Activated naive CD4-positive, alpha-beta T cell treated with anti-CD3 and anti-CD28 coated beads for 36 hours (primary cell): ENCODE measurements at places on chromosomes 1 and 21. TPM values are rescaled to one million over a fixed set of nuclear protein-coding genes. Genes with fewer than 3 reads are reported as not detected.

DNA sequence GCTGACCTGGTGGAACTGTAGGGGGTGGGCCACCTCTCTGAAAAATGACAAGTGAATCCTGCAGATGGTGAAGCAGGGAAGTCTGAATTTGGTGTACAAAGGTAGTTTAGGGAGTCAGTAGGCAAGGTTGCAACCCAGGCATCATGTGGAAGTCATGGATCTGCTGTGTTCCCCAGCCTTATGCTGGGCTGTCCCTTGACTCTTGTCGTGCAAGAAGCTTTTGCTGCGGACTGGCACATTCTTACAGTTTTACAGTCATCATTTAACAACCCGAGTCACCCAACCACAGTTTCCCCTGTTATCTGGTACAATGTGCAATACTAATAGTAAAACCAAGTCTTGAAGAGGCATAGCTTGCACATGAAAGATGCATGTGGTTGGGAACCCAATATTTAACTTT is 13.2 kb downstream of the RHOU start:
- H3K4me1 ChIP-seq = peaks cover 11% of the 10 kb centered on the region
- H3K36me3 ChIP-seq = peaks cover 4% of the 10 kb centered on the region
- H3K27me3 ChIP-seq = peaks cover 9% of the 10 kb centered on the region
- H3K27ac ChIP-seq = no peak overlapping the region
- no peak overlapping the region for H3K4me3 ChIP-seq

- H3K27me3 ChIP-seq = no peaks in the 10 kb centered on the region
- no peak for DNase-seq
- H3K4me1 ChIP-seq = no peaks in the 10 kb centered on the region
- peaks cover 48% of the 10 kb centered on the region for H3K36me3 ChIP-seq
Observed at GRCh38 chr1:233168384-233168783, 127.1 kb downstream of the PCNX2 start.

DNA sequence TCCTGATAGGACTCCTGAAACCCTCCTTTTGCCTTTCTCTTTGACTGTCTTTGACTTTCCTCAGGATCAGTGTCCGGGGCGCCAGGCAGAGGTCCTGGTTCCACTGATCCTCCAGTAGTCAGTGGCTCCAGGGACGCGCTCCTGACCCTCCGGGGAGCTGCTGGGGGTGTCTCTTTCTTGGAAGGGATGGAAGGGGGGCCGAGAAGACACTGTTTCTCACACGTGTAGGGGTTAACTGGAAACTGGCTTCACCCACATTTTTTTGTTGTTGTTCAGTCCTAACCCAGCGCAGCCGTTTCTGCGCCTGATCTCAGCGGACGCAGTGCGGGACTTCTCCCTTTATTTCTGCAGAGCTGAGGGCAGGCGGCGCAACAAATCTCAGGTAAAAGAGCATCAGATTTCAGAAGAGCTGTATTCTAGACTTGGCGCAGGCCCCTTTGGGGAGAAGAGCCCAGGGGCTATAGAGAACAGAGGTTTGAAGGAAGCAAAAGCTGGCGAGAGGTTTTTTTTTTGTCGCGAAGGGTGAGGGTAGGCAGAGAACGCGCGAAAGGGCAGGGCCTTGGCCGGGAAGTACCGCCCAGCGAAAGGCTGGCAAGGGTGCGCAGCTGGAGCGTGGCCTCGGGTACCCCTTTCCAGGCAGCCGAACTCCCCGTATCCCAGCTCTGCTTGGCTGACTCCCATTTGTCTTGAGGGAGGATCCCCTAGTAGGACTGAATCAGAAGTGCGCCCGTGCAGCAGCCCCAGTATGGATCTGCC is 4.3 kb upstream of the LHX9 start:
- peak overlapping the region; percentile 79 for H3K4me3 ChIP-seq
- peaks cover 96% of the 10 kb centered on the region for H3K27me3 ChIP-seq
- H3K27ac ChIP-seq = no peak overlapping the region
- H3K4me1 ChIP-seq = peaks cover 77% of the 10 kb centered on the region

GRCh38 chr1:152697701-152698600 is at the start of gene LCE2A:
Gene LCE2A (plus strand): TSS chr1:152698345. CDS start chr1:152698902, 557 bp downstream.
- H3K4me3 ChIP-seq = no peak within 1 kb of the TSS
- no peak within 1 kb of the TSS for H3K27ac ChIP-seq
- peaks cover 6% of the 10 kb centered on the region for H3K27me3 ChIP-seq
- no peaks in the 10 kb centered on the region for H3K36me3 ChIP-seq
- DNase-seq = no peak
- H3K4me1 ChIP-seq = no peaks in the 10 kb centered on the region

- H3K27ac ChIP-seq = peak overlapping the region; percentile 93
- peaks cover 4% of the 10 kb centered on the region for H3K27me3 ChIP-seq
- peaks cover 42% of the 10 kb centered on the region for H3K4me1 ChIP-seq
- DNase-seq = peak; percentile 68
- H3K4me3 ChIP-seq = peak overlapping the region; percentile 39
Observed at GRCh38 chr21:35342440-35342839, 293.3 kb upstream of the RUNX1 start.

GRCh38 chr1:11768821-11769220 is 6.8 kb downstream of the C1orf167 start:
- H3K36me3 ChIP-seq = no peaks in the 10 kb centered on the region
- no peak overlapping the region for H3K27ac ChIP-seq
- no peak overlapping the region for H3K4me3 ChIP-seq
- H3K4me1 ChIP-seq = no peaks in the 10 kb centered on the region
- H3K27me3 ChIP-seq = no peaks in the 10 kb centered on the region
- DNase-seq = no peak

DNA sequence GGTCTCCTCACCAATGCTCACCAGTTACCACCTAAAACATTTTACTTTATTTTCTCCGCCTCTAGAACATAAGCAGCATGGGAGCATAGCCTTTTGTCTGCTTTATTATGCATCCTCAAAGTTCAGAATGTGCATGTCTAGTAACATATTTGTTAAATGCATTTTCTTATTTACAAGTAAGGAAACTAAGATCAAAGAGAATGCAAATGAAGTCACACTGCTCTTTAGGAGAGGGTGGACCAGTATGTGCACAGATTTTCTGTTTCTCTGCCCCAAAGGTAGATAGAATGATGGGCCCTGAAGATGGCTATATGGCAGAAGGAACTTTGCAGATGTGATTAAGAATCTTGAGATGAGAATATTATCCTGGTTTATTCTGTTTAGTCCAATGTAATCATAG is 9.7 kb upstream of the WARS2 start:
- DNase-seq = no peak
- H3K36me3 ChIP-seq = peaks cover 52% of the 10 kb centered on the region
- H3K27ac ChIP-seq = no peak overlapping the region
- H3K4me1 ChIP-seq = peaks cover 13% of the 10 kb centered on the region

DNA sequence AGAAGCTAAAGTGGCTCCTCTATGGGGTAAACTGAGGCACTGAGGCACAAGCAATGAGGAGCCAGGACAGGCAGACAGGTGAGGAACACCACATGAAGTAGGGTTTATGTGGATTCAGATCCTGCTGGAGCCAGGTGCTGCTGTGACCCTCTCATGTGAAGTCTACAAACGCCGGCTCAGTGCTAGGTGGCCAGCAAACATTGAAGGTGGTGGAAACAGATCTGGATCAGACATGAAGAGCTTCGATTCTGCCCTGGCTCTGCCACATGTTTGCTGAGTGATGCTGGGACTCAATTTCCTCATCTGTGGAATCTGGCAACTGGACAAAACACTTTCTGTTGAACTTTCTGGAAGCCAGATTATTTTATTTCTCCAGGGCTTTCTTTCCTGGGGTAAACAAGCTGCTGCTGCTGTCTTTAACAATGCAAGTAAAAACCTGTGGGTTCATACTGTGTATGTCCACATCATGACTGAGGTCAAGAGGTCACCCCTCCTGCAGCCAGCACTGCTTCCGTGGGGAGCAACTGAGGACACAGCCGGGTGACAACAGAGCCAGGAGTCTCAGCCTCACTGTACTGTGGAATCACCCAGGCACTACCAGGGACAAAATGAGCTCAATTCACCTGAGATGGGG is 33.3 kb downstream of the HMGB4 start:
- no peak overlapping the region for H3K27ac ChIP-seq
- H3K4me3 ChIP-seq = no peak overlapping the region
- no peak for DNase-seq
- no peaks in the 10 kb centered on the region for H3K36me3 ChIP-seq

GRCh38 chr1:214491468-214492146 is 59.8 kb downstream of the PTPN14 start:
- H3K36me3 ChIP-seq = no peaks in the 10 kb centered on the region
- H3K27me3 ChIP-seq = peaks cover 5% of the 10 kb centered on the region
- DNase-seq = no peak
- H3K4me1 ChIP-seq = no peaks in the 10 kb centered on the region

DNA sequence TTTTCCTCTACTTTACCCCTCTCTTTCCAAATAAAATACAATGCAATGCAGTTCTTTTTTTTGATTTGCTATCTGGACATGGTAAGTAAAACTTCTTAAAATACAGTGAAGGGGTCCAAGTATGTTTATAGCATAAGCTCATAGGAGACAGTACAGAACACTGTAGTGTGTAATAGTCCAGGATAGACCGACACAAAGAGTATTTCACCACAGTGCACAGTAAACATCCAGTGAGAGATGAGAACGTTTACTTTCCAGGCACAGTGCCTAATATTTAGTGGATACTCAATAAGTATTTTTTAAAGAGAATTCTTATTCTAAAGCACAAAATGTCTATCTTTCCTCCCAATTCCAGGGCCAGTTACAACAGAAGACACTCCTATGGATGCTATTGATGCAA is 14.9 kb downstream of the MIA3 start:
- H3K4me1 ChIP-seq = peaks cover 2% of the 10 kb centered on the region
- H3K4me3 ChIP-seq = no peak overlapping the region
- peaks cover 33% of the 10 kb centered on the region for H3K36me3 ChIP-seq
- no peaks in the 10 kb centered on the region for H3K27me3 ChIP-seq

GRCh38 chr1:67771152-67771551 is 62.1 kb downstream of the GNG12 start:
- DNase-seq = no peak
- H3K27ac ChIP-seq = no peak overlapping the region
- H3K27me3 ChIP-seq = peaks cover 20% of the 10 kb centered on the region

- H3K4me3 ChIP-seq = no peak overlapping the region
- DNase-seq = no peak
- no peaks in the 10 kb centered on the region for H3K27me3 ChIP-seq
- no peaks in the 10 kb centered on the region for H3K36me3 ChIP-seq
Observed at GRCh38 chr21:16911166-16911607, 601.7 kb upstream of the CXADR start.

- no peak overlapping the region for H3K4me3 ChIP-seq
- H3K36me3 ChIP-seq = no peaks in the 10 kb centered on the region
- peaks cover 8% of the 10 kb centered on the region for H3K27me3 ChIP-seq
- H3K27ac ChIP-seq = no peak overlapping the region
Observed at GRCh38 chr1:36913484-36914060, 120.7 kb downstream of the GRIK3 start.

DNA sequence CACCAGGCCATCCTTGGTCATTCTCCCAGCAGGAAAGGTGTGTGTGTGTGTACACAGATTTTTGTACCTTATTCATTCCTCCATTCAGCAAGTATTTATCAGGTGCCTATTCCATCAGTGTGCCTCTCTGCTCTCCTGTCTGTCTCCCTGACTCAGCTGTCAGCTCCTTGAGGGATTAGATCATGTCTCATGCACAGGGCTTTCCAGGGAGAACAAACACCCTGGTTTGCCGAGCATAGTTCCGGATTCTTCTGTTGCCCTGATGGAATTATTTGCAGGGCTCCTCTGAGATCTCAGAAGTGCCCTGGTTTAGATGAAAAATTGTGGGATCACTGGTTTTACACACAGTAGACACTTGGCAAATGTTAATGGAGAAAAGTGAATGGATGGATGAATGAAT is 8.1 kb upstream of the SDHB start:
- H3K27me3 ChIP-seq = peaks cover 5% of the 10 kb centered on the region
- H3K36me3 ChIP-seq = no peaks in the 10 kb centered on the region
- H3K27ac ChIP-seq = no peak overlapping the region
- no peak for DNase-seq
- H3K4me1 ChIP-seq = no peaks in the 10 kb centered on the region

GRCh38 chr1:180131510-180131909 is 23.2 kb upstream of the QSOX1 start:
- peak; percentile 21 for DNase-seq
- peaks cover 7% of the 10 kb centered on the region for H3K4me1 ChIP-seq
- H3K4me3 ChIP-seq = no peak overlapping the region
- no peaks in the 10 kb centered on the region for H3K36me3 ChIP-seq
- peaks cover 12% of the 10 kb centered on the region for H3K27me3 ChIP-seq

- H3K27ac ChIP-seq = no peak overlapping the region
- H3K4me1 ChIP-seq = peaks cover 6% of the 10 kb centered on the region
- H3K4me3 ChIP-seq = no peak overlapping the region
- no peak for DNase-seq
- H3K27me3 ChIP-seq = no peaks in the 10 kb centered on the region
Observed at GRCh38 chr1:22490309-22490708, 38.7 kb downstream of the ZBTB40 start.

- H3K36me3 ChIP-seq = no peaks in the 10 kb centered on the region
- no peak overlapping the region for H3K27ac ChIP-seq
- H3K4me3 ChIP-seq = no peak overlapping the region
- no peaks in the 10 kb centered on the region for H3K4me1 ChIP-seq
Observed at GRCh38 chr1:21925334-21925940, 11.7 kb downstream of the HSPG2 start.

DNA sequence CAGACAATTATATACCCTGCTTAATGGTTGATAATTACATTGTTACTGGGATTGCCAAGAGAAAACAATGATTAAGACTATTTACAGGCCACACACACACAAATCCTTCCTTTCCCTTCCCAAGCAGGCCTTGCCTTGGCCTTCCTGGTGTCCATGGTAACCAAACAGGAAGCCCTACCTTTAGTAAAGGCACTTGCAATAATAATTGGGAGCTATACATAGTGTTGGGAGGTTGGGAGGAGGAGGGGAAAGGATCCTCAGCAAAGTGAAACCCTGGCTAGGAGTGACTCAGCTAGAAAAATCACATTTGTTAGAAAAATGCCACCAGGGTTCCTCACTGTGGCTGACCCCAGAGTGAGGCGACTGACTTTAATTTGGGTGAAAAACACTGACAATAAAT is 122.3 kb upstream of the ADAR start:
- DNase-seq = no peak
- no peaks in the 10 kb centered on the region for H3K27me3 ChIP-seq
- no peak overlapping the region for H3K4me3 ChIP-seq
- peaks cover 44% of the 10 kb centered on the region for H3K4me1 ChIP-seq
- H3K36me3 ChIP-seq = no peaks in the 10 kb centered on the region
- no peak overlapping the region for H3K27ac ChIP-seq

- no peaks in the 10 kb centered on the region for H3K27me3 ChIP-seq
- H3K27ac ChIP-seq = no peak overlapping the region
- DNase-seq = no peak
- H3K4me1 ChIP-seq = peaks cover 33% of the 10 kb centered on the region
Observed at GRCh38 chr1:23772854-23773242, 5.4 kb upstream of the PITHD1 start.

GRCh38 chr1:5977494-5978444 is 14.5 kb downstream of the NPHP4 start:
- H3K4me3 ChIP-seq = no peak overlapping the region
- H3K36me3 ChIP-seq = peaks cover 8% of the 10 kb centered on the region
- no peak overlapping the region for H3K27ac ChIP-seq
- H3K4me1 ChIP-seq = peaks cover 4% of the 10 kb centered on the region
- no peak for DNase-seq

The SERINC2 gene
- total RNA-seq = not detected

The SLC35F3 gene
- total RNA-seq = not detected

The ADAMTS5 gene
- total RNA-seq = not detected

The FCGR3B gene
- total RNA-seq = not detected

The BRINP3 gene
- not detected for total RNA-seq

The DUSP23 gene
- total RNA-seq = 14.1 TPM
